ENCODE measurements at places on chromosomes 2 and 18.

DNA sequence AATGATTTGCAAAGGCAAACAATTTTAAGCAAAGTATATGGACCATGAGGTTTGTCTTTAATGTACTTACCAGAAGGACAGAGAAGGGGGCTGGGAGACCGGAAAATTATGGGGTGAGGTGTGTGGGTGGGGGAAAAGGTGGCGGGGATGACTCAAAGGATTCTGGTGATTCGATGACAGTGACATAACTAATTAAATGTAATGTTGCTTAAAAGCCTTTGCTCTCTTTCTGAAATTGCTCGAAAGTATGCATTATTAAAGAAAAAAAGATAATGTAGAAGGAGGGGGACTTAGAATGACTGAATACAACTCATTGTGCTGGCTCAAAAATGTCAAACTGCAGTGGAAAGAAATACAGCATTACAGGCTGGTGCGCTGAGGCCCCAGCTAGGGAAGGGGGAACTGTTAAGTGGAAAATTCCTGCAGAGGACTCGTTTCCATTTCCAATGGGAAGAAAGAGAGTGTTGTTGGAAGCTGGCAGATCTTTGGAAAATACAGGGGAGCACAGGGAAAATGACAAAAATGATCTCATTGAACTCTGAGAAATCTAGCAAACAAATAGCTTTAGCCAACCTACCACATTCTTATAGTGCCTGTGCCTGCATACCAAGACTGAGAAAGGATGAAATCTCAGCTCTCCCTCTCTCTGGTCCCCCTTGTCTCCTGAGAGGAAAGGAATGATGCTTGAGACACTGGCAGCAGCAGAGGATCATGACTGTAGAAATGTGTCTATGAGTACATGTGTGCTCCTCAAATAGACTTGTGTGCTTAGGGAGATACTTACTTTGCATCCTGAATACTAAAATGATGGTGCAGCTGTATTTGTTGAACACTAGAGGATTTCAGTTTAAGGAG is 632.4 kb downstream of the NYAP2 start:
- DNase-seq: peak; percentile 39

DNA sequence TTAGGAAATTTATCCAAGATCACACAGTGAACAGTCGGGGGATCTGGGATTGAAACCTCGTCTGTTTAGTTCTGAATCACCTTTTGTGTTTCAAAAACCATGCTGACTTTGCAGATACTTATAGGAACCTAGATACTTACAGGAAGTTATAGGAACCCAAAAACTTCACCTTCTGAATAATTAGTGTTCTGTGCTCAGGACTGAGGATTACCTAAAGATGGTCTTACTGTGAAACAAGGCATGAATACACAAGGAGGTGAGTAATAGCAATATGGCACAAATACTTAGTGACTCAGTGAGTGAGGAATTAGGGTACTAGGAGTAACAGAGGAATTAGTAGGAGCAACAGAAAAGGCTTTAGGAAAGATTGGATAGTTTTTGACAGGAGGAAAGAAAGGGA is 145.5 kb downstream of the LRATD1 start:
- peak; percentile 84 for DNase-seq

DNA sequence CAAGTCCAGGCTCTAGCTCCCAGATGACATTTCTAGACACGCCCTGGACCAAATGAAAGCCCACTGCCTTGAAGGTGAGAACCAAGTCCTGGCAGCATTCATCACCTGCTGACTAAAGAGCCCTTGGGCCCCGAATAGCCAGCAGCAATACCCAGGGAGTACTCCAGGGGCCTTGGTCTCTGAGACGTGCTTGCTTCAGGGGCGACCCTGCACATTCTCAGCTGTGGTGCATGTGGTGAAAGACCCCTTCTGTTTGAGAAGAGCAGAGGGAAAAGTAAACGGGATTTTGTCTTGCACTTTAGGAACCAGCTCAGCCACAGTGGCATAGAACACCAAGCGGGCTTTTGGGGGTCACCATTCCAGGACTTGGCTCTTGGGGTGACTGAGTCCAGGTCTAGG is 260.5 kb upstream of the MYT1L start:
- no peak for DNase-seq

- no peak for DNase-seq
Measured at GRCh38 chr2:173948842-173949241, 16.3 kb downstream of the SP3 start.

DNA sequence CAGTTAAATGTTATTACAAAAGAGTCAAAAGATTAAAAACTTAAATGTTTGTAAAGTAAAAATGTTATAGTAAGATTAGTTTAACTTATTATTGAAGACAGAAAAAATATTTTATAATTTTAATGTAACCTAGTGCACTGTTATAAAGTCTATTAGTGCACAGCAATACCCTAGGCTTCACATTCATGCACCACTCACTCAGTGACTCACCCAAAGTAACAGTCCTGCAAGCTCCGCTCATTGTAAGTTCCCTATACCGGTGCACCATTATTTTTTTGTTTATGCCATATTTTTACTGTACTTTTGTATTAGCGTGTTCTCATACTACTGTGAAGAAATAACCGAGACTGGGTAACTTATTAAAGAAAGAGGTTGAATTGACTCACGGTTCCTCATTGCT is 759.7 kb upstream of the CDH7 start:
- no peak for DNase-seq

- no peak for DNase-seq
Measured at GRCh38 chr2:39741871-39742270, 37.2 kb downstream of the THUMPD2 start.

DNA sequence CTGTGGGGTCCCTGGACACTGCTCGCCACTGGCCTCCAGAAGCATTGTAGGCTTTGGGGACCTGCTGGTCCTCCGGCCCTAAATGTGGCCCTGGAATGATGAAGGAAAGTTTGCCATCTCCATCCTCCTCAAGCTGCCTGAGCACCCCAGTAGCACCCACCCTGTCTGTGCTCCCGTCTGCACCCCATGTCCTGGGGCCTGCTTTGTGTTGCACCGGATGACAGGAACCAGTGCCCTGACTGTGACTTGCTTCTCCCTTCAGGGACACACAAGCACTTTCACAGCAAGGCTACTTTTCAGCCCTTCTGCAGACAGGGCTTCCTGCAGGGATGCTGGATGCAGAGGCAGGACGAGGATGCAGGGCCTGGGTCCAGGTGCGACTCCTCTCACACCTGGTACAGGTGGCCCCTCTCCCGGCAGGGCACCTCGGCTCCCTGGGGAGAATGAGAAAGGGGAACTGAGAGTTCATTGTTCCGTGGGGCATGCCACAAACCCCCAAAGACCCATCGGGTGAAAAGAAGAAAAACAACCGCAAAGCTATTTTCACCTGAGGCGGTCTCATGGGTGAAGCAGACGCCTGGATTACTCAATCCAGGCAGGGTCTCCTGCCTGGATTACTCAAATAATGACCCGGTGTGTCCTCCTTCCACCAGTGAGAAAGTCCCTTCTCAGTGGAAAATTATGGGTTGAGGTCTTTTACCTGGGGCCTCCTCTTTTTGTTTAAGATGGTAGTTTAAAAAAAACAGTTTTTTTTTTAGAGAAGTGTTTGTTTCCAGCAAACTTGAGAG is 74.9 kb downstream of the LONRF2 start:
- no peak for DNase-seq

- DNase-seq: peak; percentile 85
Measured at GRCh38 chr2:20494241-20494640, 47.4 kb downstream of the RHOB start.

DNA sequence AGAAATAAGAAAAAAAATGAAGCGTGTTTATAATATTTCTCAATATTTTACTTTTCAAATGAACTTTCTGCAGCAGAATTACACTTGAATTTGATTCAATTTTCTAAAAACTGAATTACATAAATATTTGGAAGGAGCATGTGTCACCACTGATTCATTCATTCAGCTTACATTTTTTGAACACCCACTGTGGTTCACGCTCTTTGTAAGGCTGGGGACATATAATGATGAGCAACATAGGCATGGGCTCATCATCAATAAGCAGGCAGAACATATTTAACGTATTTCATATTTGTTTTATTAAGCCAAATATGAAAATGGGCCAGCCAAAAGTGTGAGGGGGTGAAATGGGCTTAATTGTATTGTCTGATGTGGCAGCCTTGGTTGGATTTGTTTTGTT is 209.1 kb downstream of the CTNNA2 start:
- peak; percentile 58 for DNase-seq

DNA sequence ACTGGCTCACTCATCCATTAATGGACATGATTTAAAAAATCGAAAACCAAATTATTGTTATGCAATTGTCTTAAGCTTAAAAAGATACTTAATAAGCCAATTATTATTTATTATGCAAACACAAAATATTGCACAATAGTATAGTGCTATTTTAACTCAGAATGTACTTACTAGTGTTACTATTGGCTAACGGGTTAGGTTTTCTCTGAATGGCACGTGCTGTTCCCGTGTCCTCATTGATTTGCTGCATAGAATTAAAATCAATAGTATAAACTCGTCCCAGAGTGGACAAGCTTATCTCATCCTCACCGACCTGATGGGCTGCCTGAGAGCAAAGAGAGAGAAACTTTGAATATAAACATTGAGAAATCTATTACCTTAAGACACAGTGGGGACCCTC is 91.2 kb upstream of the DNER start:
- no peak for DNase-seq

DNA sequence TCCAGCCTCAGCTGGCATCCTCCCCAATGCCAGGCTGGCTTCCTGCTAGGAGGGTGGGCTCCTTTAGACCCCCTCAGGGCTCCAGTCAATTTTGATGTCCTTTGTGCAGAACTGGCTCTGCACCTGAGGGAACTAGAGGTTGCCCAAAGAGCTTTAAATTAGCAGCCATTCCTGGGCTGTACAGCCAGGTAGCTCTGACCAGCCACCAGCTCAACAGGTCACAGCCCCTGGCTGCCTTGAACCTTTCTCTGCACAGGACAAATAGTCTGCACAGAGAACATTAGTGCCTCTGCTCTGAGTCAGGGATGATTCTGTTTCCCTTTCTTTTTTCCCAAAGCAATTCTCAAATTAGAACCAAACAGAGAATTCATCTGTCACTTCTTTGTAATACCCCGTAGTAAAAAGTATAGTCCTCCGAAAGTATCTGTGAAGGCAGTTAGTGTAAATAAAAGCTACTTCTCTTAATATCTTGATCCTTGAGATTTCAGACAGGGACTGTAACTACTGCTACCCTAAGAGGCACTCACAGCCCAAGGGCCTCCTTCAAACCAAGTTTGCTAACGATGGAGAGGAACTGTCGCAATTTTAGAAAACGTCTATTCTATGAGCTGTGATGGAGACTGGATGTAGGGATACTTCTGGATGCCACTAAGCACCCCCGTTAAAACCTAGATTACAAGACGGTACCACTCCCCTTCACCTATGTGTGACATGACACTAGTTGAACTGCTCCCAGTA is 3.0 kb downstream of the TTC32 start:
- no peak for DNase-seq

- DNase-seq: no peak
Measured at GRCh38 chr2:156023229-156023869, 309.2 kb downstream of the NR4A2 start.

GRCh38 chr18:74479486-74480148 is 16.5 kb upstream of the CNDP2 start:
- no peak for DNase-seq

DNA sequence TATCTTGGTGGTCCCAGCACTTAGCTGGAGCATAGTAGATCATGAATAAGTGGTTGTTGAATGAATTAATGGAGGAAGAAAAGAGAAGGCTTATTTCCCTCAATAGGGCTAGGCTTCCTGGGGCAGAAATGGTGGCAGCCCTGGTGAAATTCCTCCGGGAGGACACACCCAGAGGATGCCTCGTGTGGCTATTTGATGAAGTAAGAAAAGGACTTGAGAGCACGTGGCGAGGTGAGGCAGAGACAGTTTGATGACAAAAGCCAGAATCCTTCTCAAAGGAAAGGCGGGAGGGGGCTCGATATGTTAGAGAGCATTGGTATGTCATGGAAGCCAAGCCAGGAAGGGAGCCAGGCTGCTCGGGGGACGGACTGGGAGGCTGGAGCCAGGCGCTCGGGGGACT is 14.7 kb downstream of the FAM228A start:
- DNase-seq: no peak

- DNase-seq: no peak
Measured at GRCh38 chr18:10009321-10010144, 95.7 kb downstream of the VAPA start.

GRCh38 chr2:155250800-155251199 is 552.3 kb downstream of the KCNJ3 start:
- no peak for DNase-seq

GRCh38 chr2:184890311-184890710 is 292.0 kb downstream of the ZNF804A start:
- no peak for DNase-seq

GRCh38 chr2:182852090-182852489 is 14.3 kb downstream of the FRZB start:
- DNase-seq: no peak

DNA sequence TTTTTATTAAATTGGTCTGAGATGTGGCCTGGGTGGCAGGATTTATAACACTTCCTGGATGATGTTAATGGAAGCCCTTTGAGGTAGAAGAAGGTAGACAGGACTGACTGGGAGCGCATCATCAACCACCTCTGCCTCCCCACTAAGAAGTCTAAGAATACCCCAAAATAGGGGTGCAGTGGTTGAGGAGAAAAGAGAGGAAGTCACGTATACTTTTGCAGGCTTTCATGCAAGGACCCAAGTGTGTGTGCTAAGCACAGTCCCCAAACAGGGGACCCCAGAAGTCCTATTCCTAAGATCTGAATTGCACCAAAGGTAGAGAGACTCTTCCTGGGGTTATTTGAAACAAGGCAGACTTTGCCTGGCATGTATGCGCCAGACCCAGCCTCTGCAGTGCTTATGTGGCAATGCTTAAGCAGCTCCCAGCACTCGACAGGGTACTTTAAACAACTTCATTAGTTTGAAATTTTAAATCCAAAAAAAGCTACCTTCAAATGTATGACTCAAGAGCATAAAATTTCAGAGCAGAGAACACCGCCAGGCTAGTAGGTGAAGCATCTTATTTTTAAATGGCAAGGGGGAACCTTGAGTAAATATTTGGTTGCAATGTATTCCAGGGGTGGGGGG is 35.3 kb downstream of the BCL2 start:
- no peak for DNase-seq

- DNase-seq: no peak
Measured at GRCh38 chr18:48310999-48311398, 98.2 kb downstream of the ZBTB7C start.

DNA sequence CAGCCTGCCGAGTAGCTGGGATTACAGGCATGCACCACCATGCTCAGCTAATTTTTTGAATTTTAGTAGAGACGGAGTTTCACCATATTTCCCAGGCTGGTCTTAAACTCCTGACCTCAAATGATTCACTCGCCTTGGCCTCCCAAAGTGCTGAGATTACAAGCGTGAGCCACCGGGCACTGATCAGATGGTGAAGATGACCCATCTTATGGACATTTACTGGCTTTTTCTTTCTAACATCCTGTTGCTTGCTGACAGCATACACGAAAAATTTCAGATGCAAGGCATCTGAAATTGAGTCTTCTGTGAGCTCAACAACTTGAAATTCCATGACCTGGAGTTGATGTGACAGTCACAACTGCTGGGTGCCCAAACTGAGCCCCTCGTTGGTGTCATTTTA is 859.5 kb upstream of the CNTNAP5 start:
- DNase-seq: no peak

Data from astrocyte (in vitro differentiated cells and primary cell).